Adipose tissue (tissue), 3 donors: ENCODE measurements at places on chromosomes 7 and 10. TPM values are rescaled to one million over a fixed set of nuclear protein-coding genes. Genes with fewer than 3 reads are reported as not detected.

The SPDYE8 gene
- polyA plus RNA-seq, result not detected

The TMEM106B gene
- 9.5 TPM for polyA plus RNA-seq

The CRYGN gene
- 0.68 TPM for polyA plus RNA-seq

The AQP1 gene
- polyA plus RNA-seq, result 173 TPM

The HOXA4 gene
- polyA plus RNA-seq, result 1.2 TPM

The PDE6C gene
- not detected for polyA plus RNA-seq

The NOM1 gene
- polyA plus RNA-seq, result 4.2 TPM

The ZSCAN25 gene
- 5.6 TPM for polyA plus RNA-seq

The CALCR gene
- not detected for polyA plus RNA-seq

The TAS2R5 gene
- 0.24 TPM for polyA plus RNA-seq

The GIMAP5 gene
- polyA plus RNA-seq, result 7.2 TPM

The PNPLA8 gene
- polyA plus RNA-seq, result 9.2 TPM

The HOXA3 gene
- polyA plus RNA-seq, result 0.86 TPM

The ATP6V0E2 gene
- polyA plus RNA-seq, result 18.0 TPM

The EVX1 gene
- polyA plus RNA-seq, result 0.07 TPM

The CRHR2 gene
- polyA plus RNA-seq, result 1.1 TPM

The CCDC3 gene
- 21.1 TPM for polyA plus RNA-seq

The ITGB8 gene
- 1.5 TPM for polyA plus RNA-seq

The RASA4 gene
- 37.6 TPM for polyA plus RNA-seq

The CHAT gene
- polyA plus RNA-seq, result not detected

The SLC18A3 gene
- 0.02 TPM for polyA plus RNA-seq

The NPSR1 gene
- not detected for polyA plus RNA-seq

The CYP3A7 gene
- not detected for polyA plus RNA-seq

The MRC1 gene
- 5.0 TPM for polyA plus RNA-seq

The CHRM2 gene
- polyA plus RNA-seq, result 0.07 TPM

The PRRT4 gene
- polyA plus RNA-seq, result 9.9 TPM

The HOXA2 gene
- 0.92 TPM for polyA plus RNA-seq

The NOC3L gene
- polyA plus RNA-seq, result 5.6 TPM

The PRR15 gene
- 1.6 TPM for polyA plus RNA-seq

The OPN4 gene
- 0.34 TPM for polyA plus RNA-seq

The OR13A1 gene
- polyA plus RNA-seq, result not detected

The GRB10 gene
- 25.6 TPM for polyA plus RNA-seq

The BAG3 gene
- 90.9 TPM for polyA plus RNA-seq

The UCMA gene
- polyA plus RNA-seq, result not detected

The SLC29A3 gene
- polyA plus RNA-seq, result 2.9 TPM

The GARIN1A gene
- polyA plus RNA-seq, result 2.6 TPM

The AS3MT gene
- 17.0 TPM for polyA plus RNA-seq

The AOAH gene
- polyA plus RNA-seq, result 5.2 TPM

The HACD1 gene
- 25.7 TPM for polyA plus RNA-seq

The IFIT1B gene
- not detected for polyA plus RNA-seq

The HTR7 gene
- polyA plus RNA-seq, result not detected

The SLIT1 gene
- 0.48 TPM for polyA plus RNA-seq

The SUN1 gene
- polyA plus RNA-seq, result 46.9 TPM

The GLCCI1 gene
- polyA plus RNA-seq, result 7.5 TPM

The ZNF239 gene
- polyA plus RNA-seq, result 2.8 TPM
